ENCODE measurements at places on chromosomes 3 and 15.

DNA sequence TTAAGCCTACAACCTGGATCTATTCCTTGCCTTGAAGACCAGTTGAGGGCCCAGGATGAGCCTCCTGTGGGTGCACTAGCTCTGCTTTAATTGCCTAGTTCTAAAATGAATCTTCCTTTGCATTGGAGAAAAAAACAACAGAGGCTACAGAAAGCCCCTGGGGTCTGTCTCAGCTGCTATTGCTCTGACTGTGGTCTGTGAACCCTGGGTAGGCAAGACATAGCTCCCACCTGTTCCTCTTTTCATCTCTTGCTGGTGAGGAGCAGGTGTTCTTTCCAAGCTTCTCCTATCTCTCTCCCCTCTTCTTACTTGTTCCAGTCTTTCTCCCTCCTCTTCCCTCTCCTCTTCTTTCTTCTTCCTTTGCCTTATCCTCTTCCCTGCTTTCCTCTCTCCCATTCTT is 28.8 kb downstream of the RBP2 start:
- DNase-seq = no peak

DNA sequence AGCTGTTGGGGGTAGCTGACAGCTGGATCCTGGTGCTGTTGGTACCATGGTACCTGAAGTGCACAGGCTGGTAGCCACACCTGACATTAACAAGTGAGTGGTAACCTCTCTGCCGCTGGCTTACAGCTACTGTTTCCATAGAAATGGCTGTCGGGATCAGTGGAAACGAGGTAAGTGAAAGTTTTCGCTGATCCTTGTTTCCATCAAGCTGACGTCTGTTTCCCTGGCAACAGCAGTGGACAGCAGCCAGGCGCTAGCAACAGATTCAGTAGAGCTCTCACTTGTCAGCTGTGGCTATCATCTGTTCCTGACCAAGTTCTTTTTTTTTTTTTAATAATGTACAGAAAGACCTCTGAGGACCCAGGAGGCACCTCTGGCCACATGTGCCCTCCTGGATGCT is 166.2 kb downstream of the CHDH start:
- DNase-seq = peak; percentile 71

- no peak for DNase-seq
Measured at GRCh38 chr3:158103081-158103886, 2.9 kb downstream of the SHOX2 start.

DNA sequence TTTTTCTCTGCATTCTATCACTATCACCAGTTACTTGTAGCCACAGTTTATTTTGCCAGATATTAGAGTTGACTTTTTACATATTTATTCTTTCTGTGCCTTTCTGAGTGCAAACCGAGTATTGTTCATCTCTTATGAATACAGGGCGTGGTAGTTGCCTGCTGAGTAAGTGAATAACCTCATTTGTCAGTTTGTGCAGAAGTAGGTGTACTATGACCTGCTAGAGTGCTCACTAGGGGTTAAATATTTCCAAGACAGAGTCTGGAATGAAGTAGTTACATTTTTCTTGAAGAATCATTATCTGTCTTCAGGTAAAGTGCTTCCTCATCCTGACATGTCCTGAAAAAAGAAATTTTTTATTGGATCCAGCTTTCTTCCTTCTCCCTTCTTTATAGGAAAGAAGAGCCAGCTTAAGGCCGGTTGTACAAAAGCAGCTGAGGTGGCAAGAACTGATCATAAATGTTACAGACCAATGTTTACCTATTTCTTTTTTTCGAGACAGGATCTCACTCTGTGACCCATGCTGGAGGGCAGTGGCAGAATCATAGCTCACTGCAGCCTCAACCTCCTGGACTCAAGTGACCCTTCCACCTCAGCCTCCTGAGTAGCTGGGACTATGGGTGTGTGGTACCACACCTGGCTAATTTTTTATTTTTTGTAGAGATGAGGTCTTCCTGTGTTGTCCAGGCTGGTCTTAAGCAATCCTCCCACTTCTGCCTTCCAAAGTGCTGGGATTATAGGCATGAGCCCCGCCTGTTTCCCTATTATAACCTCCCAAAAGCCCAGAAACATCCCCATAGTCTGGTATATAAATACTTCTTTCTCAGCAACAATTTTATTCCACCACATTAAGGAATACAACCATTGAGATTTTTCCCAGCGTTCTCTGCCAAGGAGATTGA is 182.5 kb downstream of the TPRG1 start:
- DNase-seq = no peak

- DNase-seq = no peak
Measured at GRCh38 chr3:25662736-25663320, 1.9 kb downstream of the TOP2B start.

DNA sequence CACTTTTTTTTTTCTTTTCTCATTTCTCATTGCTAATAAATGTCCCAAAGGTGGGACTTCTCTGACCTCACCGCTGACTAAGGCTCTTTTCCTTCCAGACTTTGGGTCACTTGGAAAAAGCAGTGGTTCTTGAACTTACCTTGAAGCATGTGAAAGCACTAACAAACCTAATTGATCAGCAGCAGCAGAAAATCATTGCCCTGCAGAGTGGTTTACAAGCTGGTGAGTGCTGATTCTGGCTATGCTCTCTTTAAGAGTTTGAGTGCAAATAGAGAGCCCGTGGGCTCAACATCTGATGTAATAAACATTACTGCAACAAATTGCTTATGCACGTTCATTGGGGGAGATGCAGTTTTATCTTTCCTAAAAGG is 2.0 kb downstream of the BHLHE40 start:
- no peak for DNase-seq

DNA sequence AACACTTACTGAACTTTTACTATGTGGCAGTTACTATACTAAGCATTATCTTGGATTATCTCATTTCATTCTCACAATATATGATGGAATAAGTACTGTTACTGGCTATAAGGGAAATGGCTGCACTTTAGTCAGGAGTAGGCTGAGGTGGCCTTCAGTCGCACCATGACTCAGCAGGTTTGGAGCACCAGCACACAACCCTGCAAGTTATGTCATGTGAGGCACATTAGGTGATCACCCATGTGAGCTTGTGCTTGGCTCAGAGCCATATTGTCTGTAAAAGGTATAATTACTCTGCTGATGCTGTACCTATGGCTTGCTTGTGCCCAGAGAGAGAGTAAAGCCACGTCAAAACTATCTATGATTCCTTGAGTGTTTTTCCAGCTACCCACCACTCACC is 54.1 kb upstream of the TIPARP start:
- DNase-seq = no peak

DNA sequence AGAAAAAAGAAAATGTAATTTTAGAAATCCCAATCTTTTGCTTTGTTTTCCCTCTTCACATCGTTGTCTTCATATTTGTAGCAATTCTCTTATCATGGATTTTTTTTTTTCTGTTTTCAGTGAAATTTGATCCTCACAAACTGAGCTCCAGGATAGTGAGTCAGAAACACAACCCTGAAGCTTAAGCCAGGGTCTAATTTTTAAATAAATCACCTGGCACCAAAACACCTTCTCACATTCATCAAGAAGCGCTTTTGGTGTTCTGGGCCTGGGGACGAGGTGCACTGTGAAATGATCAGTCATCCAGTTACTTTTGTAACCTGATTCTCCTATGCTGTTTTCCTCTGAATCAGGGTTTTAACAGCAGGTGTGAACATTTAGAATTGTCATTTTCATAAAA is 87.7 kb downstream of the REC114 start:
- DNase-seq = no peak

DNA sequence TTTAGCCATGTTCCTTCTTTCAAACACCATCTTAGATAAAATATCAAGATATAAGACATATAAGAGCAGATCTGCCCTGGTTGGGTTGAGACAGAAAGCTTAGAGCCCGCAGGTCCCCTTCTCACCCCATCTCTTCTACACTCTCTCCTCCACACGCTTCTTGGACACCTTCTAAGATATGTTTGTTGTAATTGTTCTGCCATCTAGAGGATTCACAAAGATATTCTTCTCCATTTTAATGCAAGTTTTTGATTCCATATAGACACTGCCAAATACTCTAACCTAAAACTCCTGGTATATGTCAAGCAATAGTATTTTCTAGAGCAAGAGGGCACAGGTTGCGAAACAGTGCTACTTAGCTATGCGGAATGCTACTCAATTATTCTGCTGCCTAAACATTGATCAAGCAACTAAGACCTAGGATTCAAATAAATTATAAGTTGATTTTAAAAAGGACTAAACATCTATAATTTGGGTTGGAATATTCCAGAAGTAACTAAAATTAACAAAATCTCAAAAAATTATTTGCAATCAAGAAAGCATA is 6.8 kb downstream of the CHRM5 start:
- DNase-seq = no peak

DNA sequence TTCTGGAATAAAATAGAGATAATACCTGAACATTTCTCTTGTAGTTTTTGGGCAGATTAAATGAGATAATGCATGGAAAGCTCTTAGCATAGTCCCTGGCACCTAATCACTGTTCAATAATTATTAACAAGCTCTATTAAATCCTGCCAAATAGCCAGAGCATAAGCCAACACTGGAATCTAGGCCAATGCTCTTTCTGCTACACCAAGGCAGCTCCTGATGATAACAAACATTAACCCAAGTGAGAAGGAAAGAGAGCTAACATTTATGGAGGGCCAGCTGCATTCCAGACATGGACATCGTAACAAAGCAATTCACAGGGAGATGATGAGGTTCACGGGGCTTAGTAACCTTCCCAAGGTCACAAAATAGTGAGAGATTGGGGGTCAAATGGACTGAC is 23.3 kb downstream of the LARP6 start:
- no peak for DNase-seq

- no peak for DNase-seq
Measured at GRCh38 chr3:162195147-162195546, 698.5 kb downstream of the OTOL1 start.

DNA sequence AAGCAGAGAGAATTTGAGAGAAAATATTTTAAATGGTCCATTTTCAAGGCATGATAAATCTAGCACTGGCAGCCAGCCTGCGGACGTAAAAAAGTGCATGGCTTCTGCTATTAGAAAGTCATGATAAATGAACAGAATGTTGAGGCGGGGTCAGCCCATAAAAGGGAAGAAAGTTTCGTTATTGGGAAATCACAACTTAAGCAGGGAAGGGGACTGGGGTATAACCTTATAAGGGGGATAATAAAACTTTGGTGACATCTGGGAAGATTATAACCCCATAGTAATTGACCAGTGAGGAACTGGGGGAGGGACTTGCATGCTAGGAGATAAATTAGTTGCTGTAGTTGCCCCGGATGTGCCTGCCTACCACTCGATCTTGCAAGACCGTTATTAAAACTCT is 88.4 kb upstream of the PLSCR4 start:
- no peak for DNase-seq

- no peak for DNase-seq
Measured at GRCh38 chr3:43862470-43862869, 171.7 kb downstream of the ABHD5 start.

DNA sequence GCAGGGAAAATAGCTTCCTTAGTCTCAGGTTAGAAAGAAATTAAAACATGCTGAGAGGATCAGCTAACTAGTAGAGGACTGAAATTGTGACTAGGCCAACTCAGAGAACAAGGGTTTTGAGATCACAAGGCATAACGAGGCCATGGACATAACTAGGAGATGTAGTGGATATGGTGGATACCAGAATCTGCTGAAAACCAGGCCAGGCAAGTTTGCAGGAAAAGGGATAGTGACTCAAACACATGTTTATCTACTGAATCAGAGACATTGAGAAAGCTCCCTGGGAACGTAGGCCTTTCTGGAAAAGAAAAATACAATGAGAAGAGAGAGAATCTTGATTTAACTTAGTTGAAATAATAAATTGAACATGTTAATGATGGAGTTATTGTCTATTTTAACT is 326.5 kb upstream of the GBE1 start:
- DNase-seq = no peak

GRCh38 chr15:81091889-81092558 is 42.0 kb upstream of the CFAP161 start:
- peak; percentile 29 for DNase-seq

- DNase-seq = no peak
Measured at GRCh38 chr3:181313335-181313734, 323.8 kb upstream of the DNAJC19 start.

DNA sequence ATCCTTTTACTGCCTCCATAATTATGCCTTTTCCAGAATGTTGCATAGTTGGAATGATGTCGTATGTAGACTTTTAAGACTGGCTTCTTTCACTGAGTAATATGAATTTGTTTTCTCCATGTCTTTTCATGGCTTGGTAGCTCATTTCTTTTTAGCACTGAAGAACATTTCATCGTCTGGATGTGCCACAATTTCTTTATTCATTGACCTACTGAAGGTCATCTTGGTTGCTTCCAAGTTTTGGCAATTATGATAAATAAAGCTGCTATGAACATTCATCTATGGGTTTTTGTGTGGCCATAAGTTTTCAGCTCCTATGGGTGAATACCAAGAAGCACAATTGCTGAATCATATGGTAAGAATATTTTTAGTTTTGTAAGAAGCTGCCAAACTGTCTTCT is 23.2 kb upstream of the RARRES1 start:
- DNase-seq = no peak

GRCh38 chr15:38267421-38268022 is 14.9 kb downstream of the SPRED1 start:
- DNase-seq = no peak

GRCh38 chr3:49018707-49019006 is 277 bp upstream of the DALRD3 start:
- no peak for DNase-seq

DNA sequence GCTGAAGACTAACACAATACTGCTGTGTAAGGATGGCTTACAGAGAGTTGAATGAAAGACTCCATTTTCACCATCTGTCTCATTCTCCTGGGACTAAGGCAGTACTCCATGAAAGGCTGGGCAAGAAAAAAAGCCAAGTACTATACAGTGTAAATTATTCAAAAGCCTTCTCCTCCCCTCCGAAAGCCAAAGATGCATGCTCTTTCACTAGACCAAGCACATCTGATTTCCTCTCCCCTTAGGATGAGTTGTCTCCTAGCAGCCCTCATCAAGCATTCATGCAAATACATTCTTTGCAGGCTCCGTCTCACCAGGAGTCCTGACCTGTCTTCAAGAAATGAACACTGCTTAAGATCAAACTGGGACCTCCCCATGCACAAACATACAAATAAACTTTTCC is 133.5 kb upstream of the THBS1 start:
- no peak for DNase-seq

DNA sequence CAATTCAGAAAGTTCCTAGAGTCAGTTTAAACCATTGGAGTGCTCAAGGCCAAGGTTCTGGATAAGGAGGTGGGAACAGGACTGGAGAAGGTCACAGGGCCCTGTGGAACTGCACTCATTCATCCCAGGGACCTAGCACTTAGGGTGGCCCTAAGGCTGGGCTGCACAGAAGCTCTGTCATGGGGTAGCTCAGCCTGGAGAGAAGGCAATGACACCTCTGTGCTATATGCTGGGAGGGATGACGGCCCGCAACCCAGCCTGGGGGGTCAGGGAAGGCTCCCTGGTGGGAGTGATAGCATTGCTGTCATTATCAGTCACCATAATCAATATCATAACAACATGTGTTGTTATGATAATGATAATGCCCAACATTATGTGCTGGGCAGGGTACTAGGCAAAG is 13.4 kb downstream of the RBP1 start:
- no peak for DNase-seq

DNA sequence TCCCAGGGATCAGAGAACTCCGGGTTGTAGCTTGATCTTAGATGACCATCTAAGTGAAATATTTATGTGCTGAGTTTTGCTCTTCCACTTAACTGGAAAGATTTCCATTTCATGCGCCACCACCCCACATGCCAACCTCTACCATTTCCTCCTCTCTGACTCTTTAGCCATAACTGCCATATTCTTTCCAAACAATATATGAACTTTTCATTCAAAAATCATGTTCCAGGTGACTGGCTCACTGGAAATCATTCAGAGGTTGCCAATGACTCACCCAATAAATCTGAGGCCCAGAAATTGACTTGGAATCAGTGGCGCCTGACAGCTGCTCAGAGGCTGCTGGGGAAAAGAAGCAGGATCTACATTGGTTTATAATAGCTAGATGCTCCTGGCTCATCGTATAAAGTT is 31.6 kb upstream of the FAM174B start:
- DNase-seq = no peak
